ENCODE measurements at places on chromosomes 13 and 19. TPM values are rescaled to one million over a fixed set of nuclear protein-coding genes. Genes with fewer than 3 reads are reported as not detected.
A peak's percentile ranks its signal among the peaks of the same experiment; 100 is the strongest.

GRCh38 chr19:47697863-47698609 is 15.2 kb upstream of the EHD2 start:
- peak; percentile 85 for ATAC-seq

Gene SPRED3
- 0.56 TPM for total RNA-seq

- ATAC-seq, result no peak
Observed at GRCh38 chr19:1489463-1490310, 463 bp downstream of the PCSK4 start.

Gene ZSCAN1
- not detected for total RNA-seq

GRCh38 chr13:113753171-113753570 is 5.9 kb upstream of the TMEM255B start:
- ATAC-seq, result no peak

Gene POLR2E
- 139 TPM for total RNA-seq

GRCh38 chr13:47646298-47646697 is 354.8 kb downstream of the SUCLA2 start:
- no peak for ATAC-seq

Gene LILRB5
- total RNA-seq, result 0.32 TPM

DNA sequence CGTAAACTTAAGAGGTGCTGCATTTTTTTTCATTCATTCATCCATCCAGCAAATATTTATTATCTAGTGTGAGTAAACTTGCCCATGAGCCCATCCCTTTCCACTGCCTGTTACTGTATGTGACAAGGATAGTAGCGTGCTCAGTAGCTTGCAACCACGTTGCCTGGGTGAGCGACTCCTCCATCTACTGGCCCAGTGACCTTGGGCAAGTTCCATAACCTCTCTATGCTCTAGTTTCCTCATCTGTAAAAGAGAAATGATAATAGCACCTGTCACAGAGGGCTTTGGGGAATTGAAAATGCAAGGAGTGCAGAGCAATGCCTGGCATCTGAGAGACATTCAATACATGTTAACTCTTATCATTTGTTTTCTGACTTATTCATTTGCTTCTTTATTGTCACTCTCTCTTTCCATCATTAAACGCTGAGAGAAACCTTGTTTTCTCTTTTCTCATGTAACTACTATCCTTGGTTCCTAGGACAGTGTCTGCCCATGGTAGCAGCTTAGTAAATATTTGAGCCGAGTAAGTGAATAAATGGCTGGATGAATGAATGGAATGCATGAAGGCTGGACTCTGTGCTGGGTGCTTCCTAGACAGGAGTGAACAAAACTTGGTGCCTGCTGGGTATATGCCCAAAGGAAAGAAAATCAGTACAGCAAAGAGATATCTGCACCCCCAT is 19.9 kb downstream of the LRCH1 start:
- ATAC-seq, result no peak

DNA sequence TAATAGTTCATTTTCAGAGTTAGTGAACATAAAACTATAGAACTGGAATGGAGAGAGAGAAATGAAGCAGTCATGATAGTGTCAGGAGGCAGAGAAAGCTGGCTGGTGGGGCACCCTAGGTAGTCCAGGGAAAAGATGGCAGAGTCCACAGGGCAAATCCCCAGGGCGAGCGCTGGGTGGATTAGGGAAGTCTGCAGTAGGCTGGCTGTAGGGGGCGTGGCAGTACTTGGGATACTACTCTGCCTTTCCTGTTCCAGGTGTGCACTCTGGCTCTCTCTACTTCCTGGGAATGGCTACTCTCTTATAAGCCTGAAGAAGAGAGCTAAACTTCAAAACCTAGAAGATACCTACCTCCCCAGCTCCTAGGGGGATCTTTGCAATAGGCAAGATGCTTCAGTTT is 232.9 kb upstream of the SLC10A2 start:
- ATAC-seq, result no peak

Gene ATXN8OS
- total RNA-seq, result not detected

Gene CHAF1A
- 17.3 TPM for total RNA-seq

Gene GNG7
- total RNA-seq, result 0.68 TPM

Gene TUBB4A
- 0.12 TPM for total RNA-seq

Gene GRK1
- total RNA-seq, result not detected

- ATAC-seq, result peak; percentile 6
Observed at GRCh38 chr13:108214441-108215271, 680 bp downstream of the LIG4 start.

Gene FFAR2
- total RNA-seq, result 1.8 TPM

Gene ZNF229
- 1.1 TPM for total RNA-seq

DNA sequence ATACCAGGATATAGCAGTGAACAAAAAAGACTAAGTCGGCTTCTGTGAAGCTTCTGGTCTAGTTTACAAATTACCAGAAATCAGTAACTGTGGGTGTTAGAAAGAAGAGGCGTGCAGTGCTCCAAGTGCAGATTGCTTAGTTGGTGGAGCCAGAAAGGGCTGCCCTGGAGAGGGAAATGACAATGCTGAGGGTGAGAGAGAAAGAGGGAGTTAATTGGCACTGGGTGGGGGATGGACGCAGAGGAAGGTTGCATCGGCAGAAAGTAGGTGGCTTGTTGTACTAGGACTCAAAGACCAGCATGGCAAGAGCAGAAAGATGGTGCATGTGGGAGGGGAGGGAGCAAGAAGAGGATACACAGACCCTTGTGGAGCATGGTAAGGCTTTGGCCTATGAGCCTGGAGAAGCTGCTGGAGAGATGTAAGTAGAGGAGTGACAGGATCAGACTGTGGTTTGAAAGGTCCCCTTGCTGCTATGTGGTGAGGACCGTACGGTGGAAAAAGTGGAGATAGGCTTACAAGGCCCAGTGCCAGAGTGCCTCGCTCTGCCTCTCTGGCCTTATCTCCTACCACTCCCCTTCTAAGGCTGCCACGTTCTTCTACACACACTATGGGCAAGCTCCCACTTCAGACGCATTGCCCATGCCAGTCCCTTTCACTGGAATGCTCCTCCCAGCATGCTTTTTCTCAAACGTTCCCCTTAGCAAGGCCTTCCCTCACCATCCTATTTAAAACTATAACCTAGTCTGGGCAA is 13.5 kb downstream of the SMG9 start:
- ATAC-seq, result no peak

DNA sequence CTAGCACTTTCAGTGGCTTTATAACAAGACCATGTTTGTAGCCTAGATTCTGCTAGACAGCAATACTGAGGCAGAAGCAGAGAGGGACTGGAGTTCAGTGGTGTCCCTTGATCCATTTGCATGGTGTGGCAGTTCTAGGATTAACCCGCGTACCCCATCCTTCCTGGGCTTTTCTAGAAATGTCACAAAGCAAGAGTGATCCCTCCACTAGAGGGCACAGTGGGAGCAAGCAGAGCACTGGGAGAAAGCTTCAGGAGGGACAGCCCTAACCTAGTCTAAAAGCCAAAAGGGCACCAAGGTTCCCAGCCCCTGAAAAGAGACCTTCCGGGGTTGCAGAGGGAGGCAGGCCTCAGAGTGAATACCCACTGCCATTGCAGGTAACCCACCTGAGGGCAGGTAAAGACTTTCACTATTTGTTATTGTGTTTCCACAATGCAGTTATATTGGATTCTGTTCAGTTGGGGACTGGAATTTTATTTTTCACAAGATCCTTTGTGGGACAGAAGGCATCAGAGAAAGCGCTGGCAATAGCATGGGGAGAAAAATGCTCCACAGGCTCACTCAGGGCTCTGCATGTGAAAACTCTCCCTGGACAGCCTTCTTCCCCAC is 170.6 kb downstream of the FLT1 start:
- peak; percentile 73 for ATAC-seq

Gene NLRP5
- total RNA-seq, result not detected

Gene CEACAM20
- total RNA-seq, result not detected

Data from esophagus mucosa (tissue), 1 donor.